ENCODE measurements at places on chromosomes 2 and 18.
A peak's percentile ranks its signal among the peaks of the same experiment; 100 is the strongest.

- no peak for DNase-seq
Observed at GRCh38 chr2:78817430-78817829, 208.1 kb upstream of the REG3G start.

DNA sequence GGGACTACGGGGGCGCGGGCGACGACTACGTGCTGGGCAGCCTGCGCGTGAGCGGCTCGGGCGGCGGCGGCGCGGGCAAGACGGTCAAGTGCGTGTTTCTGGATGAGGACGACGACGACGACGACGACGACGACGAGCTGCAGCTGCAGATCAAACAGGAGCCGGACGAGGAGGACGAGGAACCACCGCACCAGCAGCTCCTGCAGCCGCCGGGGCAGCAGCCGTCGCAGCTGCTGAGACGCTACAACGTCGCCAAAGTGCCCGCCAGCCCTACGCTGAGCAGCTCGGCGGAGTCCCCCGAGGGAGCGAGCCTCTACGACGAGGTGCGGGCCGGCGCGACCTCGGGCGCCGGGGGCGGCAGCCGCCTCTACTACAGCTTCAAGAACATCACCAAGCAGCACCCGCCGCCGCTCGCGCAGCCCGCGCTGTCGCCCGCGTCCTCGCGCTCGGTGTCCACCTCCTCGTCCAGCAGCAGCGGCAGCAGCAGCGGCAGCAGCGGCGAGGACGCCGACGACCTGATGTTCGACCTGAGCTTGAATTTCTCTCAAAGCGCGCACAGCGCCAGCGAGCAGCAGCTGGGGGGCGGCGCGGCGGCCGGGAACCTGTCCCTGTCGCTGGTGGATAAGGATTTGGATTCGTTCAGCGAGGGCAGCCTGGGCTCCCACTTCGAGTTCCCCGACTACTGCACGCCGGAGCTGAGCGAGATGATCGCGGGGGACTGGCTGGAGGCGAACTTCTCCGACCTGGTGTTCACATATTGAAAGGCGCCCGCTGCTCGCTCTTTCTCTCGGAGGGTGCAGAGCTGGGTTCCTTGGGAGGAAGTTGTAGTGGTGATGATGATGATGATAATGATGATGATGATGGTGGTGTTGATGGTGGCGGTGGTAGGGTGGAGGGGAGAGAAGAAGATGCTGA is 1.4 kb downstream of the SOX11 start:
- DNase-seq = no peak

DNA sequence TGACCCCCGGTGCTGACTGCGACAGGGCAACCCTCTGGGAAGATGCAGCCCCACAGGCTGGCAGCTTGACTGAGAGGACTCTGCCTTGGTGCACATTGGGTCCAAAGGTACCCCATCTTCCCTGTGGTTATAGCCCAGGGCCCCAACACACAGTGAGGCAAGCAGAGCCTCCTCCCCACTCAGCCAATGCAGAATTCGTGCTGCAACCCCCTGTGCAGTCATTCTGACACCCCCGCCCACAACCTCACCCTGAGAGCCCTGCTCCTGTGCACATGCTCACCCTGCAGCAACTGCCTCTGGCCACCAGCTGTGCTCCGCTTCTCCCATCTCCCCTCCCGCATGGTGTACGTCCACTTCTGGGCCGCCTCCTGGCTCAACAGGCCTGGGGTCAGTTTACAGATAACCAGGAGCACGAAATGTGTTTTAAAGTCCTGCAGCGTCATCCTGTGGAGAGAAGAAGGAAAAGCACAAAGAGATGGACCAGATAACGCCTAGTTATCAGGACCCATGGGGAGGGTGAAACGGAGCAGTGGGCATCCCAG is 24.4 kb downstream of the CAPN14 start:
- DNase-seq = no peak

DNA sequence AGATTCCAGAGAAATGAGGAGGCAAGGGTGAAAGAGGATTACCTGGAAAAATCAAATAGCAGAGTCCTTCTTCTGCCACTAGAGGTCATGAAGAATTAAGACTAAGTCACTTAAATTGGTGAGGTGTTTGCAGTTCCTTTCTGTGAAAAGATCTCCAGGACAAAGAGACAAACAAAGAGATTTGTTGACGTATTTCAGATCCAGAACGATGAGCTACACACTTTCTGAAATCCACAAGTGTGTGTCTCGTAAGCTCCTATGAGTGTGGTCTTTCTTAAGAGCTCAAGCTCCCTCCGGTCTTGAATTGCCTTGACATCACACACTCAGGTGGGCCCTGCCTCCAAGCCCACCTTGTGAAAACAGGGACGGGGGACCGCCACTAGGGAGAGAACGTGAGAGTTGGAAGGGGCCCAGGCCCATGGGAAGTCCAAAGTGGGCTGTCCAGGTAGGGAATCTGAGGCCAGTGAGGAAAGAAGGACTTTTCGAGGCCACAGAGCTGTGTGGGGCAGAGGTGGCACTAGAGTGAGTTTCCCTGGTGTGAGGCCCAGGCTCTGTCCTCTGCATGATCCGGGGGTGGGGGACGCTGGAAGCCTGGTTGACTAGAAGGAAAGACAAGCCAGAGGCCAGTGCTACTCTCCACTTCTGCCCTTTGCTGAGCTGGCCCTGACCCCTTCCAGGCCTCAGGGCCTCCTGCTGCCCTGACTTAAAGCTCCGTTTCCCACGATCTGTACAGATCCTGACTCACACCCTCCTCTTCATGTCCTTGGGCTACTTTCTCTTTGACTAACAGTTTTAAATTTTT is 168.1 kb upstream of the NCK2 start:
- DNase-seq = no peak

- no peak for DNase-seq
Observed at GRCh38 chr2:240991378-240992263, 6.8 kb upstream of the SNED1 start.

DNA sequence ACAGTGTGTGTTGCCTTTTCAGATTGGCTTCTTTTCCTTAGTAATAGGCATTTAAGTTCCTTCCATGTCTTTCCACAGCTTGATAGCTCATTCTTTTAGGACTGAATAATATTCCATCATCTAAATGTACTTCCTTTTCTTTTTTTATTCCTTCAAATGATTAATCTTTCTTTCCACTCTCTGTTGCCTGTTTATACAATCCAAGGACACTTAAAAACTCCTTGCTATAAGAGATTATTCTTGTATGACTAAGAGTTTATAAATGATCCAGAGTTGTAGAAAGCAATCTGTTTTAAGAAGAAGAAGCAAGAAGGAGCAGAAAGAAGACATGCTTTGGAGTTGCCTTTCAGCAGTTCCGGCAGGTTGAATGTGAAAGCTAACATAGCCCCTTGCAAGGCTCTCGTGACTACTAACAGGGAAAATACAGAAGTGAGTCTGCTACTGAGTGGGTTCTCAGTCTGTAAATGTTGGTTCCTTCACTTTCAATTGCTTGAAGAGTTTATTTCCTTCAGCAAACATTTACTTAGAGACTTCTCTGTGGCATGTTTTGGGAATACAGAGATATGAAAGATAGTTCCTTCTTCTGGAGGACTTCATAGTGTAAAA is 123.0 kb downstream of the PMAIP1 start:
- no peak for DNase-seq

DNA sequence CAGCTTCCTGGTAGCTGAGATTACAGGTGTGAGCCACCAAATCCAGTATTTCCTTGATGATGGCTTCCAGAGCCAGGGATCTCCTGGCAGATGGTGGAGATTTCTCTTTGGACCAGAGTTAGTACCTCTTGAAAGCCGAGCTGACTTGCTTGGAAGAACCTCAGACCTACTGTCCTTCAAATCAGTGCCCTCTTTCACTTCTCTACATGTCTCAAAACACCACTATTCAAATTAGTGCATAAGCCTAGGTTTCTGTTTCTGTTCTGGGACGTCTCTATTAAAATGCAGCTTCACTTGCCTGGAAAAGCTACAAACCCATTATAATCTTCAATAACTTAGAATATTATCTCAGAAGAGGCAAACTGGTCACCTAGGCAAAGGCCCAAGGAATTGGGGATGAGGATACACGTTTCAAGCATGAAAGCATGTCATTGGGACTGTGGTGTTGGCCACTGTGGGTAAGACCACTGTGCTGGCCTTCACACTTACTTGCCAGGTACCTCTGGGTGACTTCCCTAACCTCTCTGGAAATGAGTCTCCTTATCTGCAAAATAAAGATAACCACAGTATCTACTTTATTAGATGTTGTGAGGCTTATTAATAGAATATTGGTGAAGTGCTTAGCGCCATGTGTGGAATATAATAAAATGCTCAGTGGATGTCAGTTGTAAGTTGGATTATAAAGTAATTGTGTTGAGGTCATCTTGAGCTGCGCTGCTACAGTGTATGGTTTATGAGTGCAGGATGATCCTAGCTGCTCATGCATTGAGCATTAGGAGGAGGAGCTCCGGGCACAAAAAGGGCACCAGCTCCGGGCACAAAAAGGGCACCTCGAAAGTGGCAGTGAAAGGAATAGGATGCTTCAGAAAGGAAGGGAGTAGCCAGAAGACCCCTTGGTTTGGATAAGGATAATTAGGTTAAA is 84.5 kb downstream of the DOCK10 start:
- DNase-seq = no peak

- no peak for DNase-seq
Observed at GRCh38 chr2:233049194-233049761, 10.9 kb upstream of the INPP5D start.

GRCh38 chr2:233369897-233370685 is 15.8 kb downstream of the DGKD start:
- DNase-seq = no peak

DNA sequence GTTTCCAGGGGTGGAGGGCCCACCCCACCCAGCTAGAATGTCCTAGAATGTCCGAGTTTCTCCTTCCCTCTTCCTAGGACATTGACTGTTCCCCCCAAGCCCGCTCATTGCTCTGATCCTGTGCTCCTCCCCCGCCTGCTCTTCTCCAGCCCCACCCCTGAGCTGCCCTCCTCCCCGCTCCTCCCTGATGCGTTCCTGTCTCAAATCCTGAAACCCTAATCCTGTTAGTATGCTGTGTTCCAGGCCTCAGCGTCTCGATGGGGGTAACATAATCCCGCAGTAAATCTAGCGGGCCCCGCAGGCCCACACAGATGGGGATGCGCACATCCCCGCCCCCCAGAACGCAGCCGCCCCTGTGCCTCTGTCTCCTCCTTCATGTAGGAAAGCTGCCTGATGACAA is 51.3 kb downstream of the NRP2 start:
- DNase-seq = no peak

GRCh38 chr18:3511980-3512379 is 62.0 kb downstream of the TGIF1 start:
- DNase-seq = peak; percentile 40

Measured in activated CD8-positive, alpha-beta memory T cell treated with anti-CD3 and anti-CD28 coated beads, Interleukin-2, amount 10 ng/mL, durations not matched to agents 7 days and 5 days (primary cell).